Activated T-helper 2 cell treated with anti-CD3 and anti-CD28 coated beads, Interferon-gamma antibody, Interleukin-2, Interleukin-4, amounts not matched to agents 10 μg/mL and 5 μg/mL and 100 μg/mL, durations not matched to agents 14 hours and 24 hours and 36 hours (primary cell): ENCODE measurements at places on chromosomes 2 and 18. TPM values are rescaled to one million over a fixed set of nuclear protein-coding genes. Genes with fewer than 3 reads are reported as not detected.

The NMS gene
- total RNA-seq = not detected in 2 replicates

DNA sequence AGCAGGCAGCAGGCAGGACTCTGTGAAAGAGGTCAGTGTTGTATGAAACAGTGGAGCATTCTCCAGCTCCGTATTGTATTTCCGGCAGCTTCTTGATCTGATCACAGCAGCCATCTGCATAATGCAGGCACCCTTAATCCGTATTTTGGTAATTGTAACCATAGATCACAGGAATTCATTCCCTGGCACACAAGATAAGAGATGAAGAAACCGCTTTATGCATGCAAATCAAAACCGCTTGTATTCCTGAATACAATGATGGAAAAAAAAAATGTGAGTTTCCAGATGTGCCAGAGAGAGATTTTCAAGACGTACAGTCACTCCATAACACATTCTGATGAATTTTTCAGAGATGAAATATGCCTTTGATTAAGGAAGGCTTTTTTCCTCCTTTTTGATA is 221.3 kb downstream of the ACKR3 start:
- DNase-seq = no peak

DNA sequence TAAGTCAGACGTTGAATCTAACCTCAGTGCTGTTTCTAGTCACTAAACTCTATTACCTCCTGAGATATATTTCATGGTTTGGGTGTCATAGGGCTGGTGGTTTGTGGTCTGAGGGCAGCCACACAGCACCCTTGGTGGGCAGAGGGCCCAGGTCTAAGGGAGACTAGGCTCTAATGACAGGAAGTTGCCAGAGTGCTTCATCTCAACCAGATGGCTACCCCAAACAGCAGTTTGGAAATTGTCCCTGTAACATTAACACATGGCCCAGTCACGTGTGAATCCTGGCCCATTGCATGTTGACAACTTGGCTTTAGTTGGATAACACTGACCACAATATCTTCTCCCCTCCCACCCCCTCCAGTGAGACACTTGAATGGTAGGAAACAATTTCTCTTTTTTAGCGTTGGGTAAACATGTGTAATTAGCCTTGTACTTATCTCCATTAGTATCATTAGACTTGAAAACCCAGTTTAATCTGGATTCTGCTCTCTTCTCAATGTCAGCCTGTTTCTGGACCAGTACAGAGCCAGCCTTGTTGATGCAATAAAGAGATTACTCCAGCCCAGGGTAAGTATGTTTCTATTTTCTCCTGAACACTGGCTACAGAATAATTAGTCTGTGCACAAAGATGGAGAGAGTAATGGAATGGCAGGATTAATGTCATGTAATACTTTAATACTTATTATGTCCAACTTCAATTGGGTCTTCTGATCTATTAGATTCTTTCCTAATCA is 187.8 kb upstream of the SIX3 start:
- peak; percentile 10 for DNase-seq

DNA sequence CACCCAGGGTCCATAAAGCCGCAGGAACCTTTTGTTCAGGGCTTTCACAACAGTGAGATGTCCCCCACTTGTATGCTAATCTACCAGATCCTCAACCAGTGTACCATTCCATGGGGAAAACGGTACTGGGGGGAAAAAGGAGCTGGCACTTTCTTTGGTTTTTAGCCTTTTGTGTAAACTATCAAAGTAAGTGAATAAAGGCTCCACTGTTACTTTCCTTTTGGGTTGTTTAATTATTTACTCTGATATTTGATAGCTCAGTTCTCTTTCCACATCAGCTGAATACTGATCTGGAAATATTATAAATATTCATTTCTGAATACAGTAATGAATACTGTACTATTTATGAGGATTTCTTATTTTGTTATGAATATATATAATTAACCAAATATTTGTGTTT is 20.3 kb downstream of the HADHA start:
- DNase-seq = no peak

DNA sequence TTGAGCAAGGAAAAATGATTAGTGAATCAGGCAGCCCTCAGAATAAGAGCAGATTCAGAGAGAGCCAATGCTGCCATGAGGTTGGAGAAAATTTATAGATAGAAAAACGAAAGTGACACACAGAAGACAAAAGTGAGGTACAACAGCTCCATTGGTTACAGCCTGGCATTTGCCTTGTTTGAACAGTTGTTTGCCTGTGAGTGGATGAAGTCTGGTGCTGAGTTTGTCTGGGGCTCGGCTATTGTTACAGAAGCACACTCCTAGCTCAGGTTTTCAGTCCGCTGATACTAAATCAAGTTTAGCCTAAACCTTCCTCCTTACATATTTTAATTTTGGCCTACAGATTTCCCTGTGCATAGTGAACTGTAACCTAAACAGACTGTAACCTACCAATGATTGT is 387.8 kb upstream of the RAB12 start:
- no peak for DNase-seq

GRCh38 chr2:199459286-199460100 is 1.8 kb upstream of the SATB2 start:
- no peak for DNase-seq
